ENCODE measurements at places on chromosomes 6 and 20.

DNA sequence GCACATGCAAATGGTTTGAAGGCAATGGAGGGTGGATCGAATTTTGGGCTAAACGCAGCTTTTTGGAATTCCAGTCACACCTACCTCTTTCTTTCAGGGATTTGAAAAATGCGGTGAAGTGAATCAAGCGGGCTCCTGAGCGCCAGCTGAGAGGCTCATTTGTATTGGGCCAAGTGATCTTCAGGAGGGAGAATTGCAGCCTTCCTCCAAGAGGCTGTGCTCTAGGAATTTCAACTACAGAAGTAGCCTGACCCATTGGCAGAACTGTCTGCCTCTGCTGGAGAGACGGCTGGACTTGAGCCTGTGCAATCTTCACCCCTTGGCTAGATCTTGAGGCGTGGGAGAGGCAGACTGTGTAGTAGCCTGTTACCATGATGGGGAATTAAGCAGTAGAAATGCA, 5.7 kb upstream of the TIAM2 start:
- no peak for DNase-seq

DNA sequence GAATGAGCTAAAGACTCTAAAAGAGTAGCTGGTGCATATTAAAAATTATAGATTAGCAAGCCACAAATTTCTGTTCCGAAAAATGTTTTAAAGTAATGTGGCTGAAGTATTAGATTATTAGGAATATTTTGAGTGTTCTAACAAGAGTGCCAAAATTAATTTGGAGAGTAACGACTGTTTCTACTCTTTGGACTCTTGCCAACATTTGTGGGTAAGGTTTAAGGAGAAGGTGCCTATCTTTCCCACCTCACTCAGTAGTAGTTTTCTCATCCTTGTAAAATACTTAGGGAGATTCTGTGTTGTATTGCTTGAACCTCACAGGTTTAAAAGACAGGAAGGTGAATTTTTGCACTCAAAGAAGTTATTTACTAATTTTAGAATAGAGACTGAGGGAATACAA, 5.0 kb downstream of the HSF2 start:
- DNase-seq, result no peak

DNA sequence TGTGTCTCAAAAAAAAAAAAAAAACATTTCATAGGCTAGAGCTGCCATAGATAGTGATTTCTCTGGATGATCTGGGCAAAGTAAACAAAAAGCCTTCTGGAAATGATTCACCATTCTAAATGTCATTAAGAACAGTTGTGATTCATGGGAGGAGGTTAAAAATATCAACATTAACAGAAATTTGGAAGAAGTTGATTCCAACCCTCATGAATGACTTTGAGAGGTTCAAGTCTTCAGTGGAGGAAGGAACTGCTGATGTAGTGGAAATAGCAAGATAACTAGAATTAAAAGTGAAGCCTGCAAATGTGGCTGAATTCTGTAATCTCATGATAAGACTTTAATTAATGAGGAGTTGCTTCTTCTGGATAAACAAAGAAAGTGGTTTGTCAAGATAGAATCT, 26.8 kb upstream of the MMP24 start:
- no peak for DNase-seq

- DNase-seq, result no peak
Observed at GRCh38 chr20:14568225-14568624, 230.8 kb upstream of the FLRT3 start.

- DNase-seq, result no peak
Observed at GRCh38 chr6:84151669-84152068, 75.8 kb downstream of the CEP162 start.

DNA sequence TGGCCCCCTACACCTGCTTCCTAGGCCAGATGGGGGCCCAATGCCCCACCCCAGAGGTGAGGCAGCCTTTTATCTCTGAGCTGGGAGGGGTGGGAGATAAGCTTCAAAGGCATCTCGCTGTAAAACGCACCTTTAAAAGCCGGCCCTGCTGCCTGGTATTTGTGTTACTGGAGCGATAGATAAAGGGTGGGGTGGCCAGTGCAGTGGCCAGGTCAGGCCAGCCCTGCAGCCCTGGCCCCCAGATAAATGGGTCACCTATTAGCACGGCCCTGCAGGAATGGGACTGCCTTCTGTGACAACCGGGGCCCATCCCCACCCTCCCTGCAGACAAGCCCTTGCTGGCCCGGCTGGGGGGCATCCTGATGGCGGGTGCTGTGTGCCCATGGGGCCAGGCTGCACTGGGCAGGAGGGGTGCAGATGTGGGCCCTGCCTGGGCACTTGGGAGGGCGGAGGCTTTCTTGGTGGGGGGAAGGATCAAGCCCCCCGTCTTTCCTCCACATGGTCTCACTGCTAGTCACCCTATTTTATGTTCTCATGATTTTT, 3.0 kb upstream of the RBBP8NL start:
- DNase-seq, result no peak

DNA sequence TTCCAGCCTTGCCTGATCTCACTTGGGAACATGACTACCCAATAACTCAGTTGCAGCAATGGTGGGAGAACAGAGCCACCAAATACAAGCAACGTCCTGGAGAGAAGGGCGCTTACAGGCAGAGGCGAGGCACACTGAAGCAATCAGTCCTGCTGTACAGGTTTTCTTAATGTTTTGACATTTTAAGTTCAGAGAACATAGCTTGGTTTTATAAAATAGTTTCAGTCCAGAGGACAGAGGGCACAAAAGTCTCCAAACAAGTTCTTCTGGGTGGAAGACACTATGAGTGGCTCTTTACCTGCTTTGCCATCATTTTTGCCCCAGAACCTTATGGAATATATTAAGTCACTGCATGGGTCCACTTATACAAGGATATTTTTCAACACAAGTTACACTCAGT, 103.4 kb upstream of the KCNG1 start:
- no peak for DNase-seq

GRCh38 chr6:164296411-164296810, 881.9 kb downstream of the QKI start:
- no peak for DNase-seq

DNA sequence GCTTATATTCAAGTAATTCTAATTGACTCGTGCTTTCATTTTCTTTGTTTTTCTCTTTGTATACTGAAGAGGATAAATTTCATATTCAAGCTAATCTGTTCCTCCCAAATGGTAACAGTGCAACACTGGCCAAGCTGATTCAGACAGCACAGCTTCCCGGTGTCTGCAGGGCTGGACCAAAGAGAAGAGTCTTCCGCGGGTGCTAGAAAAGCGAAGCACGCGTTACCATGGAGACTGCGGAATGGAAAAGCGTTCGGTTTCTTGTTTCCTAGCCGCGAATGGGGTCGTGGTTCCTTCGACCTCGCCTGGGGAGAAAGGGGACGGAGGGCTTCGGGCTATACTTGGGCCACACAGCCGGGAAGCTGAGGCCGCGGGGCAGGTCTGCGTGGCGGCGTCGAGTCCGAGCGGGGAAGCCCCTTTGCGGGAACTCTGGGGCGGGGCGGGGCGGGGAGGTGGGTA, 6.2 kb upstream of the ZNF311 start:
- DNase-seq, result no peak

- no peak for DNase-seq
Observed at GRCh38 chr6:166251211-166251610, 57.0 kb downstream of the PRR18 start.

DNA sequence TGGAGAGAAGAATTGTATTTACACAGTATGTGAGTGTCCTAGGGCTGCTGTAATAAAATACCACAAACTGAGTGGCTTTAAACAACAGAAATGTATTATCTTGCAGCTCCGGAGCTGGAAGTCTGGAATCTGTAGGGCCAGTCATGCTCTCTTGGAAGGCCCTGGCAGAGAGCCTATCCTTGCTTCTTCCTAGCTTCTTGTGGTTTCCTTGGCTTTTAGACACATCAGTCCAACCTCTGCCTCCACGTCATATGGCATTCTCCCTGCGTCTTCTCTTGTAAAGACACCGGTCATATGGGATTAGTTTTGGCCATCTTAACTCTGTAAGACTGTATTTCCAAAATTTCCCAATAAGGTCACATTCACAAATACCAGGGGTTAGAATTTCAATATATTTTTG, 10.8 kb downstream of the FNDC1 start:
- no peak for DNase-seq

- no peak for DNase-seq
Observed at GRCh38 chr20:47181056-47181862, 175.2 kb downstream of the ZMYND8 start.

- DNase-seq, result no peak
Observed at GRCh38 chr6:56933650-56934049, 21.3 kb upstream of the BEND6 start.

- no peak for DNase-seq
Observed at GRCh38 chr20:4721719-4722118, at the start of gene PRND. Gene PRND, plus strand, starts transcription at chr20:4721909. Its CDS starts 2,643 bp downstream, at chr20:4724552.

GRCh38 chr6:28496099-28496779, 19.4 kb downstream of the GPX6 start:
- DNase-seq, result no peak

GRCh38 chr6:166924531-166924930, 31.8 kb downstream of the RNASET2 start:
- DNase-seq, result no peak
